ENCODE measurements at places on chromosomes 16 and 17. TPM values are rescaled to one million over a fixed set of nuclear protein-coding genes. Genes with fewer than 3 reads are reported as not detected.

Gene PTGES3L
- not detected for total RNA-seq

GRCh38 chr17:29968271-29968670, 26.8 kb downstream of the EFCAB5 start:
- DNase-seq: no peak
- H3K27ac ChIP-seq: no peak overlapping the region
- no peak overlapping the region for H3K4me3 ChIP-seq
- H3K36me3 ChIP-seq: no peaks in the 10 kb centered on the region
- no peaks in the 10 kb centered on the region for H3K4me1 ChIP-seq

GRCh38 chr16:83100679-83101078, 473.9 kb downstream of the CDH13 start:
- H3K27ac ChIP-seq: no peak overlapping the region
- H3K36me3 ChIP-seq: no peaks in the 10 kb centered on the region
- H3K4me3 ChIP-seq: no peak overlapping the region

DNA sequence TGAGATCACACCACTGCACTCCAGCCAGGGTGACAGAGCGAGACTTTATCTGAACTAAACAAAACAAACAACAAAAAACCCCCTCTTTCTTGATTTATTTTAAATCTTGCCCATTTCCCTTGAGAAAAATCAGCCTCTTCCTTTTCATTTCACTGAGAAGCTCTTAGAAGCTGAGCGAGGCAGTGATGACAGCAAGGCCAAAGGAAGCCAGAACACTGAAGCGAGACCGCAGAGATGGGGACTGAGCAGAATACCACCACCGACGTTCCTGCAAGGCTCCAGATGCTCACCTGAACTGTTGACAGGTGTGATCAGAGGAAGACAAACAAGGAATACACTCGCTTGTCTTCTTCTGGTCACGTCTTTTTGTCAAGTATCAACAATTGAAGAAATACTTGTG, 30.5 kb upstream of the IRF8 start:
- H3K27ac ChIP-seq: no peak overlapping the region
- no peaks in the 10 kb centered on the region for H3K4me1 ChIP-seq
- H3K27me3 ChIP-seq: no peaks in the 10 kb centered on the region
- H3K4me3 ChIP-seq: no peak overlapping the region

GRCh38 chr17:34206569-34206968, 48.5 kb upstream of the CCL2 start:
- DNase-seq: no peak
- no peaks in the 10 kb centered on the region for H3K36me3 ChIP-seq
- no peaks in the 10 kb centered on the region for H3K27me3 ChIP-seq
- H3K4me1 ChIP-seq: no peaks in the 10 kb centered on the region
- no peak overlapping the region for H3K27ac ChIP-seq
